Bone marrow (tissue), 2 donors: ENCODE measurements at places on chromosomes 4 and X.

- DNase-seq = peak; percentile 15
These were observed 22.8 kb downstream of the CFAP99 start for GRCh38 chr4:2441393-2442174.

GRCh38 chrX:45749375-45749774 is 548.7 kb upstream of the DIPK2B start:
- DNase-seq = no peak

GRCh38 chr4:7153711-7154110 is 38.6 kb upstream of the SORCS2 start:
- no peak for DNase-seq

GRCh38 chr4:11376571-11376970 is 52.1 kb downstream of the HS3ST1 start:
- no peak for DNase-seq

GRCh38 chrX:154476821-154477220 is 2.3 kb downstream of the LAGE3 start:
- no peak for DNase-seq

GRCh38 chrX:125204681-125205132 is 115.0 kb upstream of the TEX13C start:
- no peak for DNase-seq

DNA sequence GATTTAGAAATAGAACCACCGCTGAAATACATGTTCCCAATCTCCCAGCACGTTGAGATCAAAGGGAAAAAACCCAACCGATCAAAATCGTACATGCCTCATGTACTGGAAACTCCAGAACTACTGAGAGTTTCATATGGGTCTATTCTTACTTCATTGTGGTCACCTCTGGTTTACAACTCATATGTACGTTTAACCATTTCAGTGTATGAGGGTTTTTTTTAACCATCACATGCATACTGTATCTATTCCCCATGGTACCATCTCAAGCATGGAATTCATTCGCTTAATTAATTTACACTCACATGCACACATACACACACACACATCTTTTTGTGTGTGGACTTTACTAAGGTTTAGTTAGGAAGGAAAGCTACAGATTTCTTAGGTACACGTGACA is 46.0 kb upstream of the CLNK start:
- no peak for DNase-seq

DNA sequence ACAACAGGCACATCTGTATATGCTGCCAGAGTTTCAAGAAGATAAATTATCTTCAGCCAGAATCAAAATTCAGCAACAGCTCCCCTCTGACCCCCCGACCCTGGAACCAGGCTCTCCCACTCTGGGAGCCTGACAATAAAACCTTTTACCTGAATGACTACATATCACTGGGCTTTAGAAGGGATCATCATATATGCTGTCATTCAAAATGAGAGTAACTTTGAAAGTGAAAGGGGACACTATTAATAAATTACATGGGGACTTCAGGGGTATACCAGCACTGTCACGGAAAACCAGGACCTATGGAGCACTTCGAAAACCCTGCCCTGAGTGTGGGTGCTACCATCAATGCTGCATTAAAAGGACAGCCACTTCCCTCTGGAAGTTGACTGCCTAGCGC is 26.2 kb downstream of the TSPAN5 start:
- no peak for DNase-seq

- no peak for DNase-seq
These were observed 84.3 kb downstream of the NBDY start for GRCh38 chrX:56813318-56813837.

DNA sequence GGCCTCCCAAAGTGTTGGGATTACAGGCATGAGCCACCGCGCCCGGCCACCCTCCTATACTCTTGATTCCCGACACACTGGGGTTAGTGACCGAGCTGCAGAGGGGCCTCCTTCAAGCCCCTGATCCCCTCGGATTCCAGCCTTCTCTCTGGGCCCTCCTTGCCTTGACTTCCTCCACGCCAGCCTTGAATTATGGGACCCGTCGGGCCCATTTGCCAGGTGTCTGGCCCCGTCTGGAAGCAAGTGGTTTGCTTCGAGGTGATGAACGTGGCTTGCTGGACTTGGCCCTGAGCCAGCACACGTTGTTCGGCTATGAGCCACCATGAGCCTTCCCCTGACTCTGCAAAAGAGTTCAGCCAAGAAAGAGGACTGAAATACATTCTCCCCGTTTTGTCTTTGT is 37.4 kb upstream of the GRPEL1 start:
- no peak for DNase-seq

- DNase-seq = no peak
These were observed 94.4 kb downstream of the IL15 start for GRCh38 chr4:141730805-141731204.

GRCh38 chr4:96193061-96193460 is 353.2 kb downstream of the PDHA2 start:
- DNase-seq = no peak
